Stimulated activated CD8-positive, alpha-beta memory T cell treated with anti-CD3 and anti-CD28 coated beads, Interleukin-2, amount 100 ng/mL, for 1 hour (primary cell): ENCODE measurements at places on chromosomes 5 and 9.

DNA sequence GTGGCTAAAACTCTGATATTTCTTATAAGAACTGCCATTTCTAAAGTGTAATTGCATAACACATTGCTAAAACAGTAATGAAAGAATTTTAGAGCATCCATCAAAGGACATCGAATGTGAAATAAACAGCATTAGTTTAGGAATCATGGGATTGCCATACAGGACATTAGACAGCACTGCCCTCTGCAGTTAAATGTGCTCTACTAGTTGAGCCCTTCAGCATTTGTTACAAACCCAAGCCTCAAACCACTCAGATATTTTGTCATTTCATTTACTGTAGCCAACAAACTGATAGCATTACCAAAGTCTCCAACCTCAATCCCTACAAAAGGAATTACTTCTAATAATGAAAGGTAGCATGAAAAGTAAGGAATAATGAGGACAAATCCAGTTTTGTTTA lies 116.8 kb upstream of the COX7C start:
- DNase-seq = no peak

DNA sequence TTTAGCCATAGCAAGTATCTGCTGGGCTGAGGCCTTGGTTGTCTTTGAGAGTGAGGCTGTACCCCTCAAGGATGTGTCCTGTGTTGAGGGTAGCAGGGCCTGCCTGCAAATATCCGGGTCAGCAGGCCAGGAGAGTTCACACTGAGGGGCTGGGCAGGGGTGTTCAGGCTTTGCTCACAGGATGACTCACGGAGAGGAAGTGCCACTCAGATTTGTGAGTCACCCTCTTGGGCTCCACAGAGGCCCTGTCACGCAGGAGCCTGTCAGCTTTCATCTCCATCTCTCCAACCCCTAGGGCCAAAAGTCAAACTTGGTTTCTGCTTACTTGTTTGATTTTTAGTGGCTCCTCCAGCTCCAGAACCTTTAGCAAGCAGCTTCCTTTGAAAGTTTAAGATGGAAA lies 211.5 kb downstream of the SEC61B start:
- peak; percentile 17 for DNase-seq

GRCh38 chr5:134524826-134525682 lies at the start of gene JADE2:
JADE2 (plus strand) TSS chr5:134525670; CDS start chr5:134535858, 10,188 bp downstream.
- peak; percentile 58 for DNase-seq

GRCh38 chr9:14958989-14959388 lies 48.8 kb upstream of the FREM1 start:
- no peak for DNase-seq

DNA sequence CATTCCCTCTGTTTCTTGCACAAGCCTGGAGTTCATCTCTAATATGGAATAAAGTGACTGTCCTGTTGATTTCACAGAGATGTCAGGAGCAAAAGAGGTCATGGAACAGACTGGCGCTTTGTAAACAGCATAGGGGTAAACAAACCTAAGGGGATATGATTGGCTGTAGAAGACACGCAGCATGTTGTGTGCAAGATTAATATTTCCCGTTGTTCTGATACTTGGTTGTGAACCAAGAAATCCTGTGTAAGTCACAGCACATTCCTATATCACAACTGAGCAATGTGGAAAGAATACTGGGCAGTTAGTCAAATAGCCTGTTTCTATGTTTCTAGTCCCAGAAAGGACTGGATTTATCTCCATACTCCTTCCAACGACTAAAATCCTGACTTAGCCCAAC lies 3.2 kb downstream of the ADAMTS12 start:
- no peak for DNase-seq

DNA sequence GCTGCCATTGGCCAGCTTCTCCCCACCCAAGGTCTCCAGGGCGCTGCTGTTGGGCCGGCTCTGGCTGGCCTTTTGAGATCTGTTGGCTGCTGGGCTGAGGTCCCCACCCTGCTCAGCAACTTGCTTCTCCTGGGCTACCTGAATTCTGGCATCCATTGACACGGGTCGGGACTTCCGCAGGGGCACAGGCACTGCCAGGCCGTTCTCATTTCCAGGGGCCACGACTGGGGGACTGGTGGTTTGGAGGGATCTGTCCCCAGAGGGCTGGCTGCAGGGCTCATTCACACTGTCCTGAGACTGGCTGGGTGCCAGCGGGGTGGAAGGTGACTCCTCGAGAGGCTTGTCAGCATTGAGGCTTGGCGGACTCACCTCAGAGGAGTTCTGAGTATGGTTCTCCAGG lies 87.1 kb upstream of the FBXW11 start:
- no peak for DNase-seq

DNA sequence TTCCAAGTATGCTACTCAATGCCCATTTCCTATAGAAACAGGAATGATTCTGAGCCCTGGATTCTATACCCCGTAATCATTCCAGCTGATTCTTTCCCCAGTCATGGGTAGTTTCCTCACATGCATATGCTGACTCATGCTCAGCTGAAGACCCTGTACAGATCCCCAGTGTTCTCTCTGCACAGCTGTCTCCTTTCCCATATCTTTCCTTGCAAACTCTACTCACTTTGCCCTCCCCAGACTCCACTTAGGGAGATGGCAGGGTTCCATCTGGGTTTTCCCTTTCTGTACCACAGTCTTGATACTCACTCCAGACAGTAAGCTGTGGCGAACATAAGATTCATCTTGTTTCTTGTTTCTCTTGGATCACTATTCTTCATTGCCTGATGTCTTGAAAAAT lies 357.6 kb downstream of the RAB3C start:
- DNase-seq = no peak

DNA sequence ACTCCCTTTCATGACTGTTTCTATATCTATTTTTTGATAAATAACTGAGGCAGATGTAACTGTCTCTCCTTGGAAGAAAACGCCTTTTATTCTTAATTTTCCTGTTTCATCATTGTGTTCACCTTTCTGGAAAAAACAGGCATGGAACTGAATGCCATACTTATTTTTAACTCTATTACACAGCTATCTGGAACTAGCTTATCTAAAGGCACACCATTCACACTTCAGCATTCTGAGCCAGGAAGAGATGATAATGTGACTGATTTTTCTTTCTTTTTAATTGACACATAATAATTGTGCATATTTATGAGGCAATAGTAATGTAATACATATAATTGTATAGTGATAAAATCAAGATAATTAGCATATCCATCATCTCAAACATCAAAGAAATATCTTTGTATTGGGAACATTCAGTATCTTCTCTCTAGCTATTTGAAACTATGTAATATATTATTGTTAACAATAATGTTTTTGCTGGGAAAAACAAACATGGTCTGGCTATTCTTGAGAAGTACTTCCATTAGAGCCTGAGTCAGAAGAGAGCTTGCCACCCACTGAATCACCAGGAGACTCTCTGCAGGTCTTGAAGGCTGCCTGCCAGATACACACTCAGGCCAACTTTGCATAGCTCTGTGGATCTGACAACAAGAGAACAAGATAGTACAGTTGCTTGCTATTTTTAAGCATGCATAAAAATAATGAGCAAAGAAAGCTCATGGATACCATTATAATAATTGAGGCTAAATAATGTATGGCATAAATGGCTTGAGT lies 501.0 kb upstream of the EDIL3 start:
- DNase-seq = no peak

DNA sequence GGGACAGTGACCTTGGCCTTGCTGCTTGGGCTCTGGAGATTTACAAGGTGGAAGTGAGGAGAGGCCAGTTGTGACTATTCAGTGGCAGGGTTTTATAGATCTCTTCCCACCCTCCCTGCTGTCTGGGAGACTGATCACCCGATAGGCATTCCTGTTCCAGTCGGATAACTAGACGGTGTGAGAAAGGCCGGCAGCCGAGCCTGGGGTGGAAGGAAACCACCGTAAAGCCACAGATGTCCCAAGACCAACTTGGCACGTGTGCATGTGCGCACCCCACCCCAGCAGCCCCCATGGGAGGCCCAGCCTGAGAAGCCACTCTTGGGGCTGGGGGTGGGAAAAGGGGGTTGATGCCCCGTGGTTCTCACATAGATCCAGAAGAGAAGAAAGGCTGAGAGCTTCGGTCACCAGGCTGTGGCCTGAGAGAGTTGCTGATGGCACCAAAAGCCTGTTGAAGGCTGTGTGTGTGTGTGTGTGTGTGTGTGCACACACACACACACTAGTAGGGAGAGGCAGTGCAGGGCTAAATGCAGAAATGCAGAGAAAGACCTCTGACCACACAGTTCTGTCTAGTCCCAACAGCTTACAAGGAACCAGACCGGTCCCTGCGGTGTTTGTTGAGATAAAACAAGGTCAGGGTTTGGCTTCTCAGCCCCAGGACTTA lies 225.8 kb downstream of the FANCC start:
- DNase-seq = no peak

- DNase-seq = no peak
These were observed 156.4 kb upstream of the SMIM23 start for GRCh38 chr5:171629221-171629620.

DNA sequence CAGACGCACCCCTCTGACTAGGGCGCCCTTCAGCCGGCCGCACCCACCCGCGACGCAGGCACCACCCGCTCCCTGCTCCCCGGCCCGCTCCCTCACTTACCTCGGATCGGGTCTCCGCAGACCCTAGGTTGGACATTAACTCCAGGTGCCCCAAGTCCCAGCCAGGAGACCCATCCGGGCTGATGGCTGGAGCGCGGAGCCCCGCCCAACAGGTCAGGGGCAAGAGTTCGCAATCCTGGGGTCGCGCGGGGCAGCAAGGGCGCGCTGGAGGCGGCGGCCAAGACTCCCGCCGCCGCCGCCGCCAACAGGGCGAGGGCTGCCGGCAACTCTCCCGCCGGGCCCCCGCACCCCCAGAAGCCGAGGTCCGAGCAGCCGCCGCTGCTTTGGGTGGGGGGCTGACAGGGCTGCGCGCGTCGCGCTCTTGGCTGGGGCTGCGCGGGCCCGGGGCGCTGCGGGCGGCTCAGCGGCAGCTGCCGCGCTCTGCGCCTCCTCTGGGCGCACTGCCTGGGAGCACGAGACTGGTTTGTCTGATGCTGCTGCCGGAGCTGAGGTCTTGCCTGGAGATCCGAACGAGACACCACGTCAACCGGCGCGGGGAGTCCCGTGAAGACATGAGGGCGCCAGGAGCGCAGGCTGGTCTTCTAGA lies at the start of gene GDNF:
TSS of gene GDNF (minus strand) at position 635 of the 646 bp plus-strand sequence. CDS start 5,245 bp downstream, outside the sequence.
- DNase-seq = no peak

DNA sequence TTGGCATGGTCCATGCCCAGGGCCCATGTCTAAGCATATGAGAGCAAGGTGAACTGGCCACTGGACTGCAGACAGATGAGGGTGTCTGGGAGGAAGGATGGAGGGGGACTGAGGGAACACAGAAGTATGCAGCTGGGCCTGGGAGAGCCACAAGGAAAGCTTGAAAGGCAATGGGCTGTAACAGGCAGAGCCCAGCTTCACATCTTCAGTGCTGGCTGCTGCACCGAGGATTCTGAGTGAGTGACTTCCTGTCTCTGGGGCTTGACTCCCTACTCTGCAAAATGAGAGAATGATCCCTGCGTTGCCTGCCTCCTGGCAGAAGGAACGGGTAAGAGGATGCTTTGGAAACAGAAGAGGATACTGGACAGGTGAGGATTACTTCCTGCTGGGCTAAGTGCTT lies 29.0 kb downstream of the COL15A1 start:
- no peak for DNase-seq

DNA sequence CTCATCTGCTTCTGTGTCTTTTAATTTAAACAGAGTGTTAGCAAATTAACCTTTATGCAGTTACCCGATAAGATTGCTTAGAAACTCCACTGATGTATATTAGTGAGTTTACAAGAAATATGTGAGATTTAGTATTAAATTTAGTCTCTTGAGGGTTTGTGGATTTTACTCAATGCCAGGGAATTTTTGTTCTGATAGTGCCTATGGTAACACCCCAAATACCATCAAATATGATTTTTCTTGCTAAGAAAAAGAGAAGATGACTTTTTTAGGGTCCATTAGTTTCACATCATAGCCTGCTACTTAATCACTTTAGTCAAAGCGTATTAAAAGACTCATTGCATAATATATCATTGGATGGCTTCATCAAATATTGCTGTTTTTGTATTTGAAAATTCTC lies 224.9 kb downstream of the PCSK5 start:
- DNase-seq = no peak

DNA sequence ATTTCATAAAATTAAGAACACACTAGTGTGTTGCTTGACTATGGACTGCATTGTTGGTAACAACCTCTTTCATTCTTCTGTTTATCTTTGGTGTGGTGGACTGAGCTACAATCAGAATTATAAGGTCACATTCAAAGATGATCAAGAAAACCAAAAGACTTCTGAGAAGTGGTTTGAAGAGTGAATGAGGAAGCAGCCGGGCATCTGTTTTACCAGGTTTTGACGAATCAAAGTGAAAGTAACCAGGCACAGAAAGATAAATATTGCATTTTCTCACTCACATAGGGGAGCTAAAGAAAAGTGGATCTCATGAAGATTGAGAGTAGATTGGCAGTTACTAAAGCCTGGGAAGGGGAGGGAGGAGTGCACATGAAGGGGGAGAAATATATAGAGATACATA lies 589.1 kb downstream of the ZNF608 start:
- DNase-seq = no peak

DNA sequence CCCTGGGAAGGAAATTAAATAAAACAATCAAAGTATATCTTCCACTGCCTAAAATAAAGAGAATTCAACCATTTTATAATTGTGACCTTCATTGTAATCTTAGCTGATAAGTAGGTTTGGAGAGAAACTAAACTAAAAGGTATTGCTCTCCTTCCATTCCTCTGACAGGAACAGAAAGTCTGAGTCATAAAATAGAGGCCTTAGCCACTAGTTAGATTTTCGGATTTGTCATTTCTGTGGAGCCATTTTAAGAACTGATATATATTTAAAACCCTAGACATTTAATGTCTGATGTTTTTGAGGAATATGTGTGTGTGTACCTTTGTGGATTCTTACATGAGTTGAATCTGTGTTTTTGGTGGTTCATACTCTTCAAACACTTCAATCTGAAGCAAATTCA lies 11.8 kb upstream of the TMC1 start:
- DNase-seq = no peak

DNA sequence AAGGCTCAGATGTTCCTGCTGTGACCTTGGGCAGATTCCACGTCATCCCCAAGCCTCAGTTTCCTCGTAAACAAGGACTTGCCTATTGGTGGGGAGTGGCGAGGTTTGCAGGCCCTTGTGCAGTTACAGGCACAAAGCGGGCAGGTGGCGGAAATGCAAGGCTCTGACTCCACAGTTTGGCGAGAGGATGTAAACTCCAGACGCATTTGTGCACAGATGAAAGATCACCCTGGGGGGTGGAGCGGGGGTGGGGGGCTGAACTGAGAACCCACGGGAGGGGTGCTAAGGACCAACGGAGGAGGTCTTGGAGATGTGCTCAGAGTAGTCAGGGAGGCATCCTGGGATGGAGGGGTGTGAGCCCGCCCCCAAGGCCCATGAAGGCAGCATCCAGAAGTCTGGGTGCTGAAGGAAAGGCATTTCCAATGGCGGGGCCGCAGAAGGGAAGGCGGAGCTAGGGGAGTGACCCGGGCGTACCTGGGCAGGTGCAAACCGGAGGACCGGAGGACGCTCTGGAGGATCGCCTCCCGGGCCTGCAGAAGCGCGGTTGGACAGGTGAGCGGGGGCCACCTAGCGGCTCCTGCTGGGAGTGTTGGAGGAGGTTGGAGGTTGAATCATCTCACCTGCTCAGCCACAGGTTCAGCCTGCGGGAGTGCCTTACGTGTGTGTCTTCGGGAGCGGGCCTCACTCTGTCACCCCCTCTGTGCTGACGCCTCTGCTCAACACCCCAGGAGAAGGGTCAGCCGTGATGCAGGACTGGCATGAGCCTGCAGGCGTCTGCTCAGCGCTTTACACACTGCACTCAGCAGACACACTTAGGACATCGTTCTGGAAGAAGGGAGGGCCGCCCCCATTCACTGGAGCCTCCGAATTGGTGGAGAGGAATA lies 1.9 kb upstream of the FIBCD1 start:
- DNase-seq = peak; percentile 44
